Activated CD4-positive, alpha-beta T cell treated with anti-CD3 and anti-CD28 coated beads for 4 hours (primary cell): ENCODE measurements at places on chromosomes 16 and 17.

DNA sequence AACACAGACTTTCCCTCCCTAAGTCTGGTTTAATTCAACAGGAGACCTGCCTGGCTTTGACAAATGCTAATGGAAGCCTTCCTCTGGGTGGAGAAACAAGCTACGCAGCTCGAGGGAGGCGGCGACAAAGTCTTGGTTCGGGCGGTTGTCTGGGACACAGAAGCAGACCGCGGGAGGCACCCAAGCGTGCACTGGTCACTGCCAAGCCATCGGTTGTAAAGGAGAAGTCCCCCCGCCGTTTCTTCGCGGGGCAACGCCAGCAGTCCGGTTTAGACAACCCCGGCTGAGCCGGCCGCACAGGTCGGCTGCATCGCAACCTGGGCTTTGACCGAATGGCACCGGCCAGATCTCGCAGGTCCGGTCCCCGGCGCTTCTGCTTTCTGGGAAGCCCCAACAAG, 586 bp downstream of the GLYR1 start:
- DNase-seq, result peak; percentile 4

- DNase-seq, result no peak
Measured at GRCh38 chr17:50903604-50904517, 37.7 kb upstream of the TOB1 start.

- DNase-seq, result no peak
Measured at GRCh38 chr17:55062921-55063320, 94.4 kb downstream of the STXBP4 start.

DNA sequence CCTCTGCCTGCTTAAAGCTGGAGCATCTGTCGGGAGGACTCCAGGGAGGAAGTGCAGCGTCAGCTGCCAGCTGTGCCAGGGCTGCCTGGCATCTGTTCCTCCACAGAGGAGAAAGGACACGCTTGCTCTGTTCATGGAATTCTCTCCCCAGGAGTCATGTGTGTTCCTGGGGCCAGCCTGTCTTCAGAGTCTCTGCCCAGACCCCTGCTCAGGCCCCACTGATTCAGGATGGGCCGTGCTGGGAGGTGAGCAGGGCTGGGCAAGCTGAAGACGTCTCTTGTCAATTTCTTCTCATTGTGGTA, 24.2 kb downstream of the CRISPLD2 start:
- DNase-seq, result no peak

- no peak for DNase-seq
Measured at GRCh38 chr17:78117027-78117981, 11.3 kb downstream of the TMC6 start.

GRCh38 chr17:7367083-7367482, 12.1 kb downstream of the TMEM95 start:
- no peak for DNase-seq

- DNase-seq, result peak; percentile 66
Measured at GRCh38 chr16:66894948-66895688, 14.8 kb downstream of the PDP2 start.
